Activated CD8-positive, alpha-beta memory T cell treated with anti-CD3 and anti-CD28 coated beads, Interleukin-2, amount 50 U/mL, for 4 hours (primary cell): ENCODE measurements at places on chromosomes 3 and 15.

DNA sequence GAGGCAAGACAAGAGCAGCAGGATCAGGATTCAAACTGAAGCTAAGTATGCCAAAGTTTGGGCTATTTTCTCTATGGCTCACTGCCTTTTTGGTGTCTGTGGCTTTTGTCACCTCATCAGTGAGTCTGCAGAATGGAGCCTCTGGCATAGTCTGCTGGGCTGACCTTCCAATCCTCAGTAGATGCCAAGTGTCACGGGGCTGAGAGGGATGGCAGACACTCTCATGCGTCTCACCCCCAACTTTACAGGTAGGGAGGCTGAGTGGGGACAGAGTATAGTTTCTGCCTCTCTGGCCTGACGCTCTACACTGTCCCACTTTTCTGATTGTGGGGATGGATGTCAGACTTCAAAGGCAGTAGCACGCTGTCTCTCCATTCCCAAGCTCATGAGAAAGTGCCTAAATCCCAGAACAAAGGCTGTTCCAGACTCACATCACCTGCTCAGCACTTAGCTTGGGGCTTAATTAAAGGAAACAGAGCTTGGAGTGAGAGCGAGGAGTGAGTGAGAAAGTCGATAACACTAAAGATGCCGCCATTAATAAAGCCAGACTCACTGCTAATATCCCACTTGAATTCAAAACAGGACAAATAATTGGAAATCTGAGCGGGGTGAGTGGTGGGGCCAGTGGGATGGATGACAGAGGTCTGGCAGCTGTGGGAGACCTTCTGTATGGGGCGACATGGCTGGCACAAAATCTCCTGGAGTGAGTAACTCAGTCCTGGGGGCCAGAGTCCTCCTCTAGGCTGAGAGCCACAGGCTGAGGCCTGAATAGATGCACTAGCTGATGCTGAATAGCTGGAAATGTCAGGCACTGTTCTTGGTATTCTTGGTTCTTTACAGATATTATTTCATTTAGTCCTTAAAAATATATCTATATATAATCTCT, 78.4 kb upstream of the MRPS22 start:
- no peak for DNase-seq

- DNase-seq, result no peak
Observed at GRCh38 chr15:39598958-39599845, 18.3 kb downstream of the THBS1 start.

DNA sequence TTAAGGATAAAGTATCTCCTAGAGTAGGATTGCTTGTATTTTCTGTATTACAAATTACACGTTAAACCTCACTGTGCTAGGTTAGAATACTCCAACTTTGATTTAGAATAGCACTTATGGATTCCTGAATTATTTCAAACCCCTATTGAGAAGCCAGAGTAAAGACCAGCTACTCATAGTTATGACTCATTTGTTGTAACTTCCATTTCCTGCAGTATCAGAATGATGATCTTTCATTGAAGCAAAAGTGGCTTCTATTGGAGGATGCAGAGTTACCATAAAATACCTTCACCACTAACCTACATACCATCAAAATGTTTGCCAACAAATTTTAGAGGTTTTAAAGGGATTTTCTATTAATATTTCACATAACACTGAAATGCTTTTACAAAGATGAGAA, 1322.7 kb upstream of the ALCAM start:
- DNase-seq, result no peak

- no peak for DNase-seq
Observed at GRCh38 chr3:123385981-123386380, 62.9 kb downstream of the ADCY5 start.

DNA sequence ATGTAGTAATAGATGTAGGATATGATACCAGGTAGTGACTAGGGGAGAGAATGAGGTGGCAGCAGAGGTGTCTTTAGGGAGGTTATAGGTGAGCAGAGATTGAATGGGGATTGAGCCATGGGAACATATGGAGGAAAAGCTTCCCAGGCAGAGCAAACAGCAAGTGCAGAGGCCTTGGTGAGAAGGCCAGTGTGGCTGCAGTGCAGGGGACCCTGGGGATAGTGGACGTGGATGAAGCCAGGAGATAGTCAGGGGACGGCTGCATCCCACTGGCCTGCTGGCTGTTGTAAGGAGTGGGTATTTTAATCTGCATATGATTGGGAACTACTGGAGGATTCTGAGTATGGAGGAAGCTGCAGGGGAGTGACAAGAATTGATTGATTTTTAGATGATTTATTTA, 62.7 kb upstream of the TRAK1 start:
- no peak for DNase-seq

GRCh38 chr3:194128202-194128918, 7.6 kb upstream of the HES1 start:
- DNase-seq, result no peak

DNA sequence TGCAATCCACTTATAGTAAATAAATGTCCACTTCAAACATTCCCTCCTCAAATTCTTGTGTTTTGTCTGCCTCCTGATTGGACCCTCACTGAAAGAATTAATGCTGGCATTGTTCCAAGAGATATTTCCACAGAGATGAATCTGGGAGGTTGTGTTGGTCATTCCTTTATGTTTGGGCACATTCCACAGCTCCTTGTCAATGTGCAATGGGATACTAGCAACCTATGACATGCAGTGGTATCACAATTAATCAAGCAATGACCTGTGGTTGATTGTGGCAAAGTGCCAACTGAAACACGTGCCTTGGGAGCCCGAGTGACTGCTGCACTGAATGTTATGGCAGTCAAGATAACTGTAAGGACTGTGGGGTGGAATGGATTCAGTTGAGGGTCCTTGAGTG, 55.0 kb upstream of the SNRPN start:
- no peak for DNase-seq

GRCh38 chr3:14706096-14706495, 31.2 kb downstream of the C3orf20 start:
- DNase-seq, result no peak

- no peak for DNase-seq
Observed at GRCh38 chr15:81595752-81596151, 221.7 kb upstream of the TMC3 start.

DNA sequence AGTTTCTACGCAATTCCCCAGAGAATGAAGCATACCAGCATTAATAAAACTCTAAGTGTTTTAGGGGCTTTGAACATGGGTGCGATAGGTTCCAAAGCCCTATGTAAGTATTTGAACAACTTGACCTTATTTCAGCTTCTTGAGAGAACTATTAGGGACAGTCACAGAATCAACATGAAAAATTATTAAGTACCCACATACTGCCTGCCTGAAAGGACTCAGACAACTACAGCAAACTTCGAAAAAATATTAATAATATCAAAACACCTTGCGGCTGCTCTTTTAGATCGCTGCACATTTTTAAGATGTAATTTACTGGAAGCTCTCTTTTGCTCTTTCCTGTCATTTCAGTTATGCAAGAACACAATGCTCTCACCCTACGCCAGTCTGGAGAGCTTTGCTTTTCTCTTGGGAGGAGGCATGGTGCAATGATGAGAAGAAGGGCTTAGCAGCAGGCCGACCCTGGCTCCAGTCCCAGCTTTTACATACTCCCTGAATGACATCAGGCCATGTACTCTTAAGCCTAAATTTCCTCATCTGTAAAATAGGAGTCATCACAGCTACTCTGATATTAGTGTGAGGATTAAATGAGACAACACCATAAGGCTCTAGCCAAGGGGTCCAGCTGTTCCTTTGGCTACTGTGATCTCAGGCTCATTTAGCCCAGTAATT, 640.7 kb downstream of the FHIT start:
- no peak for DNase-seq

- no peak for DNase-seq
Observed at GRCh38 chr15:27514526-27514925, 543.5 kb downstream of the GABRG3 start.

DNA sequence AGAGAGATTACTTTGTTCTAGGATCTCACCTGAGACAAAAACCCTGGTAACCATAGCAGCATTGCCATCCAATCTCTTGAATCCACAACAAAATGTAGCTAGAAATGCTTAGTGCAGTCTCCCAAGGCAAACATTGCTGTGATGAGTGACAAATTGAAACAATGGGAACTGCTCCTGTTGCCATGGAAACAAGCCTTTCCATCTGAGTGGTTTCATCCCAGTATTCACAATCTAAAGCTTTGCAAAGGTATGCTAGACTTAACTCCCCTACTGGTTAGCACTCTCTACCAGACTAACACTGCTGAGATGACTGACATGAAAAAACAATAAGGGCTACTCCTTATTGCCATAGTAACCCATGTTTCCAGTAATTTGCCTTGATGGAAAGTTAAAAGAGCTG, 172.6 kb upstream of the CNTN3 start:
- no peak for DNase-seq

GRCh38 chr3:197083486-197083885, 53.9 kb upstream of the MELTF start:
- DNase-seq, result no peak

GRCh38 chr3:58261954-58262666, 24.5 kb downstream of the ABHD6 start:
- DNase-seq, result no peak

DNA sequence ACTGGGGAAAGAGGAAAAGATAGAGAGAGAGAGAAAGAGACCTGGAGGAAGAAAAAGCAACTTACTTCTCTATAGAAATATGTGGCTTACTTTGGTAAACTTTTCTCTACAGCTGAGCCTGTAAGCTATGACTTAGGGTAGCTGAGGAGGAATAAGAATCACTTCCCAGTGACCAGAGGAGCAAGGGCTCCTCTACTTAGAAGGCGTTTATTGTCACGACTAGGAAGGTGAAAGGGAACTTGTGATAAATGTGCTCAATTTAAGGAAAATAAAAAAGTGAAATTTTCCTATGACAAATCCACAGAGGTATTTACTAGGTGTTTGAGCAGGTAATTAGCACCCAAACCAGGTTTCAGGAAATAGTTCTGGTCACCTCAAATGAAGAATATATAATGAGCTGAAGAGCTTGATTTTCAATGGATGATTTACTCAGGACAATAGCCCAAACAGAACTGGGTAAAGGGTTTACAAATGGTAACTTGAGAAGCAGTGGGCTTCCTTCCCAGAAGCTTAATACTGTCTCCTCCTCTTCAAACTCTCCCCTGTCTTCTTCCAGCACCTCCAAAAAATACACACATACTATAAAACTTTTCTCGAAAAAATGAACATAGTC, 46.1 kb downstream of the SOX2 start:
- DNase-seq, result no peak

- DNase-seq, result no peak
Observed at GRCh38 chr3:134313847-134314587, 60.2 kb downstream of the AMOTL2 start.

GRCh38 chr3:63914312-63914711, 2.1 kb upstream of the SCAANT1 start:
- DNase-seq, result no peak

DNA sequence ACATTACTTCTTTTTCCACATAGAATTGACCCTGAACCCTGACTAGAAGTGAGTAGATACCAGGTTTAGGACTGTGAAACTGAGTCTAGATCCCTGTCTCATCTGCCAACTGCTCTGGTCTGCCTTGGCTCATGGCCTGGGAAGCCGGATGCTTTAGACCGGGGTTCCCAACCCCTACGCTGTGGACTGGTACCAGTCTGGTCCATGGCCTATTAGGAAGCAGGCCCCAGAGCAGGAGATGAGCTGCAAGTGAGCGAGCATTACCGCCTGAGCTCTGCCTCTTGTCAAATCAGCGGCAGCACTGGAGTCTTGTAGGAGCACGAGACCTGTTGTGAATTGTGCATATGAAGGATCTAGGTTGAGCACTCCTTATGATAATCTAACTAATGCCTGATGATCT, 734.2 kb downstream of the AGBL1 start:
- DNase-seq, result no peak

GRCh38 chr3:24365168-24365567, 129.5 kb downstream of the THRB start:
- DNase-seq, result no peak

DNA sequence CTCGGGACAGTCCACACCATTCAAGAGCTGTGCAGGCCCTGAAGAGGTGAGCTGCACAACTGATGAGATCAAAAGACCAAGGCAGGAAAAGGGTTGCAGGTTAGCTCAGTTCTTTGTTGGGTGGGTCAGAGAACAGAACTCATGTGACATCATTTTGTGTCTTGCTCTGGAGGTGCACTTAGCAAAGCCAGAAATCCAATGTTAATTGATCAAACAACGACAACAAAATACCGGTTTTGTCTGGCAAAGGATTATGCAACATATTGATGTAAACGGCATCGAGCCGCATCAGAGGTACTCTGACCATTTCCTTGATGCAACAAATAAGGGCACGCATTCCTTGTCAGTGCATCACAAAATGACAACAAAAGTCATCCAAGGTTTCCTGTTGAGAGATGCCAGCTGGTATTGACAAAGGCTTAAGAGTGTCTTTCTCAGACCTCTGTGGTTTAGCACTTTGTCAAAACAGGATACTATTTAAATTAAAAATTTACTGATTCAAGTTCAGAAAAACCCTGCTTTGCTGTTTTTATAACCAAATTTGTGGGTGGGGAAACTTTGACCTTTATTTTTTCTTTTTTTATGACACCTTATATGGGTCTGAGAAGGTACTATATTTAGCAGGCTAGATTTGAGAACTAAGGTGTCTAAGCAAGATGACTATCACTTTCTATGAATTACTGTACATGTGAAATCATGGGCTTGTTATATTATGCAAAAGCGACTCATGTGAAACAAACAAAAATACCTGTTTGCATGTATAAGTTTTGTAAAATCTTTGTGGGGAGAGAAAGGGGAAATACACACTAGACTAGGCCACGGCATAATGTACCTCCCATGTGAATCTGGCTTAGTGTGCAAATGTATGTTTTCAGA, 496.1 kb downstream of the FOXP1 start:
- DNase-seq, result no peak

- DNase-seq, result no peak
Observed at GRCh38 chr15:98363416-98363815, 284.9 kb upstream of the IGF1R start.

DNA sequence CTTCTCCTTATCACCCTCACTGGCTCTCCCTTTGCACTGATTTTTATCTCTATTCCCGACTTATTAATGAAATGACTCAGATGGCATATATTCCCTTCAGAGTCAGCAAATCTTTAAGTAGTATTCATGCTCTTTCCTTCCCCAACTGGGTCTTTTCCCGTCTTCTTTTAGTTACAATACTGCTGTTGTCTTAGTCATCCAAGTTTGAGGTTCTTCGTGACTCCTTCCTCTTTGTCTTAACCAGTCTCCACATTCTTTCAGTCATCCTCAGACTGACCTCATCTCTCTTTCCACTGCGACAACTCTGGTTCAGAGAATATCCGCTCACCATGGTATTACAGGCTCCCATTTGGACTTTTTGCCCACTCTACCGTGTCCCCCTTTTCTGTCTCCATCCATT, 12.4 kb downstream of the WDR5B start:
- no peak for DNase-seq

GRCh38 chr3:127899766-127900165, 15.3 kb upstream of the KBTBD12 start:
- no peak for DNase-seq

DNA sequence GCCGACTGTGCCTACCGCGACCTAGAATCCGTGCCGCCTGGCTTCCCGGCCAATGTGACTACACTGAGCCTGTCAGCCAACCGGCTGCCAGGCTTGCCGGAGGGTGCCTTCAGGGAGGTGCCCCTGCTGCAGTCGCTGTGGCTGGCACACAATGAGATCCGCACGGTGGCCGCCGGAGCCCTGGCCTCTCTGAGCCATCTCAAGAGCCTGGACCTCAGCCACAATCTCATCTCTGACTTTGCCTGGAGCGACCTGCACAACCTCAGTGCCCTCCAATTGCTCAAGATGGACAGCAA, 1.4 kb downstream of the ISLR start:
- no peak for DNase-seq
